Fibroblast of skin of scalp (primary cell): ENCODE measurements at places on chromosomes 3 and 15.

DNA sequence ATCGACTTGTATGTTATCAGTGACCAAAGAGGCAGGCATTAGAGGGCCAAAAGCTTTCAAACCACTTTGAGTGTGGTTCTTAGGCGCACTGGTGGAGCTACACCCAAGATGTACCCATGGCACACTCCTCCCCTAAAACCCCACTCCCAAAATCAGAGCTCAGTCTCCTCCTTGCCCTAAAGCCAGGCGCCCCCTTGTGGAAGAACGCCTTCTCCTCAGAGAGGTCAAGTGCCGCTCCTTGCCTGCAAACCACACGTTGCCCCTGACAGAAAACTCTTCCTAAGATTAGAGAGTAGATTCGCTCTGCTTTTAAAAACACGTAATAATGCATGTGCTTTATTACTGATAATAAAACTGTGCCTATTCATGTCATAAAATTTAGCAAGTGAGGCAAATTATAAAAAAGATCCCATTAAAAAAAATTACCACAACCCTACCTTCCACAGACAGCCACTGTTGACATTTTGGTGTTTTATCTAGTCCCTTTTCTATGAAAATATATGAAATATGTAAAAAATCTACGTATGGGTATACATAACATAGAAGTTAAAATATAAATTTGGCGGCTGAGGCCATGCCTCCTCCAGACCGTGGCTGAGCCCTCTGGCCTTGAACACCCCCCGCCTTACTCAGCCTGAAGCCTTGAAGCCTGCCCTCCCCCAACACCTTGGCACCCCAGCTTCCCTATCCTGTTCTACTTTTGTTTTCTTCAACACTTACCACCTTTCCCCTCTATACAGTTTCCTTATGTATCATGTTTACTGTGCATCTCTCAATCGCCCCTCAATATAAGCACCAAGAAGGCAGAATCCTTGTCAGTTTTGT, 33.5 kb downstream of the BCL2L10 start:
- DNase-seq, result peak; percentile 72

DNA sequence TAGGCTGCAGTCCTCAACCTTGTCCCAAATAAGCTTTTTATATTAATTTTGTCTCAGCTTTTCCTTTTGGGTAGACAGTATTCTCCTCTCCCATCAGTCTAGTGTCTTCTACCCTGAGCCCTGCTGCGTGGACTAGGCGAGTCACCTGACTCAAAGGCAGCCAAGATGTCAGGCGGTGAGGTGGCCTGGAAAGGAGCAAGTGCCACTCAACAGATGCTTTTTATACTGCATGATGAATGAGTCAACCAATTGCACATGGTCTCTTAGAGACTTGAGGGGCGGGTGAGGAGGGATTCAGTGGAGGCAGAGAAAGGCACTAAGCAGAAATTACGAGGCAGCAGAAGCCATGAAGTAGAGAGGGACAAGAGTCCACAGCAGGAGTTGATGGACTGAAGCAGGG, 95.9 kb downstream of the FRMD4B start:
- no peak for DNase-seq

- DNase-seq, result peak; percentile 75
Measured at GRCh38 chr3:66423791-66424190, 77.0 kb downstream of the LRIG1 start.

DNA sequence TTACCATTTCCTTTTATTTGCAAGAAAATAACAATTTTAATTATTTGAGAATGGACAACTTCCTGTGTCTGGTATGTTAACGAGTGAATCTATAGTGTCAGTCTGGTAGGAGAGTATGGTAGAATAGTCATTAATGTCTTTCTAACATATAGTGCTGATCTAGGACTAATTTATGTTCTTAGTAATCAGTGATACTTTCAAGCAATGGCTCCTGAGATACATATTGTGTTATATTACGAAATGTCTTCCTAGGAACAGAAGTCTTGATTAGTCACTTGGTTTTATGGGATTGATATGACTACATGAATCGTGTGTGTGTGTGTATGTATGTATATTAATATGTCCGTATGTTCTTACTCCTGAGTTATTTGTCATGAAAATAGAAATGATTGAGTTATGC, 66.6 kb upstream of the PAQR5 start:
- DNase-seq, result no peak

GRCh38 chr15:57544848-57545480, 46.7 kb upstream of the MYZAP start:
- DNase-seq, result no peak

- peak; percentile 64 for DNase-seq
Measured at GRCh38 chr15:41585127-41586047, 26.4 kb downstream of the TYRO3 start.

GRCh38 chr3:182964179-182964578, 16.2 kb downstream of the DCUN1D1 start:
- DNase-seq, result no peak

GRCh38 chr3:112092496-112093179, 6.4 kb downstream of the C3orf52 start:
- DNase-seq, result peak; percentile 54

DNA sequence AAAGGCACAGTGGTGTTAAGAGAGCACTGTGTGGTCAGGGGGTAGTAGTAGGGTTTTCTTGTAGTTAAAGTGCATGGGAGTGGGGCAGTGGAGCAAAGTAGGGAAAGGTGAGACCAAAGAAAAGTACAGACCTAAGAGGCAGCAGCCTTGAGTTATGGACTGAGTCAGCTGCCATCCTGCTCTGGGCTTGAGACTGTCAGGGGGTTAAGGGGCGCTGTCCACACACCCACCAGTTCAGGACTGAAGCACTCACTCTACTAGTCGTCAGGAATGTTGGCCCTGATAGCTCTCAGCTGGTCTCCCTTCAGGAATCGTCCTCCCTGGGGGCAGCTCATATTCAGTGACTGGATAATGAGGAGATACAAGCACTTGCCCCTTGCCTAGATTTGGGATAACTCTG, 7.9 kb downstream of the CCR4 start:
- DNase-seq, result no peak

DNA sequence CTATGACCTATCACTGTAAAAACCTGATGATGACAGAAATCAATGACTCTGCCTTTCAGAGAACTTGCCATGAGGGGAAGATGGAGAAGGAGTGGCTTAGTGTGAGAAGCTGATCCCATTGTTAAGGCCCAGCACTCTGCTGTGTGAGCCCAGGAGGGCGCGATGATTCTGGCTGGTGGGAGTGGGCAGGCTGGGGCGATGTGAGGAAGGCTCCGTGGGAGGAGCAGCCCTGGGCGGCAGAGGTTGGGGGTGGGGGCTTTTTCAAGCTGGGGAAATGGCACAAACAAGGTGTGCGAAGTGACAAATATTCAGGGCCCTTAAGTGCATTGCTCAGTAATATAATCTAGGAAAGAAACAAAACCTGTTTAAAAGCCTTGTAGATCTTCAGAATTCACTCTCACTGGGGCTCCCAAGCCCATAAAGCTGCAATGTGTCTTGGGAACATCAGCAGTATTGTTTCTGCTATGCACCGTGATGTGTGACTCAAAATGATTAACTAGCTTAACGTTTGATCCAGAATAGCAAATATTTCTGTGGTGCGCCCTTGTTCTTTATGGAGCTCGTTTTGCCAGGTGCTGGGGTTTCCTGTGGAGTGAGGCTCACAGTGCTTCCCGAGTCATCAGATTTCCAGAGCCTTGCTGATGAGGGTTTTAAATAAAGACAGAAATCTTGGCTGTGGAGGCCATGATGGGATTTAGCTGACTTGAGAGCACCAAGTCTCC, 141.0 kb downstream of the CHDH start:
- no peak for DNase-seq

GRCh38 chr3:82462977-82463376, 701.5 kb upstream of the GBE1 start:
- no peak for DNase-seq

DNA sequence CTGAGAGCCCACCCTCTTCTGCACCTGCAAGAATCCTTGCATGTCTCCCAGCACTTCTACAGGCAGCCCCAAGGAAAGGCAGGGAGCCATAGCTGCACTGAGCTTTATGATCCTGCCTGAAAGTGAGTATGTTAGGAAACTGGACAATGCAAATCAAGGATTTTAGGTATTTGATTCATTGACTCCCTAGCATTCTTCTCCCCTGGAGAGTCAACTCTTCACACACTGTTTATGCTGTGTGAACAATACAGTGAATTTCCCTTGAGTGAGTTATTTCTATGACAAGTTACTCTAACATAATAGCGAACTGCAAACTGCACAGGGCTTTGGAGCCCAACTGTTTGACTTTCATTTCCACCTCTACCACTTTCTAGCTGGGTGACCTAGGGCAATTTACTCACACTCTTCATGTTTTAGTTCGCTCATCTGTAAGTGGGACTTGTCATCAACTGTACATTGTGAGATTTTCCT, 96.0 kb upstream of the PHLDB2 start:
- DNase-seq, result no peak

GRCh38 chr3:114714237-114714636, 420.4 kb downstream of the TIGIT start:
- peak; percentile 13 for DNase-seq

DNA sequence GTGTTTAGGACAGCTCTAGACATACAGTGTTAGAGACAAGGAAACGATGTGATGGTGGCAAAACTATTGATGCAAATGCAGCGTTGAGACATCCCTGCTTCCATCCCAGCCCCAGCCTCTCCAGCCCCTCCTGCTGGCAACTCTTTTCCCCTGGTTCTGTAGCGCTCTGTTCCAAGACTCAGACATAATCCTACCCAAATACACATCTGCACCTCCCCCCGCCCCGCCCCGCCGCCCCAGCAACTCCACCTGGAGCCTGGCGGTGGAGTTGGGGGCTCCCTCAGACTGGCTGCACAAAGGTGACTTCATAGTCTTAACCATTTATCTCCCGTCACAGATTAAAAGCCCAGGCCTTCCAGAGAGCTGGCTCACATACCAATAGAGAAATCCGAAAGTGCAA, 7.2 kb upstream of the SEC22A start:
- peak; percentile 20 for DNase-seq

DNA sequence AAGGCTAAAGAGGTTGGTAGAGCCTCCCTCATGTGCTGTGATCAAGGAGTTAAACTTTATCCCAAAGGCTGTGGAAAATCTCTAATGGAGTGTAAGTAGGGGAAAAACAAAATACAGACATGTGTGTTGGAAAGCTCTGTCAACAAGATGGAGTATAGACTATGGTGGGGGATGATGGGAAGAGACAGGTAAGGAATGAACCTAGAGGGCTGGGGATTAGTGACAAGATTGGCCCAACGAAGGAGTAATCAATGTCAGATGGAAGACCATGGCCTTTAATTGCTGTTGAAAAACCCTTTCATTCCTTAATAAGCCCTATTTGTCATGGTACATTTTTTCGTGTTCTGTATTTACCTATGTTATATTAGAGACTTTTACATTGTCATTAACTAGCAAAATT, 278.6 kb downstream of the SQOR start:
- no peak for DNase-seq

- DNase-seq, result peak; percentile 38
Measured at GRCh38 chr3:194327218-194328052, 23.7 kb downstream of the CPN2 start.

DNA sequence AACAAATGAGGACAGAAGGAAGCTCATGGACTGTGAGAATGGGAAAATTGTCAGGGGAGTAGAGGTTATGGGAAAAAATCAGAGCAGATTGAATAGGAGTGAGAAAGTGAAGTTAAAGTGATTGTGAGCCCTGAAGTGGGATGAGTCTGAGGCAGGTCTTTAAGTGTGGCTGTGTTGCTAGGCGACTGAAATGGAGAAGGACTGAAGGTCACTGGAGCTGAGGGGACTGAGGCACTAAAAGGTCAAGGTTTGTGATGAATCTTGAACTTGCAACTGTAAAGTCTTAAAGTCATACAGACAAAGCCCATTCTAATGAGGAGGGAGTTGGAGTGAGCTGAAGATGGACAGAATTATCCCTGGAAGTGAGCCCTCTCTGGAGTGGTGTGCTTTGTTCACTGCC, 518.9 kb downstream of the TUSC7 start:
- DNase-seq, result no peak

DNA sequence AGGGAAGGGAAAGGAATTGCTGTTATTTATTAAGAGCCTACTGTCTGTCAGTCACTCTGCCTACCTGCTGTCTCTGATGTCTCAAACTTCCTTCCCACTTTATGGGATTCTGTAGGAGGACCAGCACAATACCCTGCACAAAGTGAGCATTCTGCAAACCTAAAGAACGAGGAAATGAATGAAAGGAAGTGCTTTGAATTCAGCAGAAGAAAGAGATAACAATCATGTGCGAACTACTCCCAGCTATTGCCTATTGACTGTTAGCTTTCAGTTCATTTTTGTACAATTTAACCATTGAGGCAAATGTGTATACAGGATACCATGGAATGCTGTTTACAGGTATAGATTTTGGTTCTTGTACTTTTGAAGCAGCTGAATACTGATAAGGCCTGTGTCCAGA, 66.8 kb downstream of the CMSS1 start:
- DNase-seq, result no peak

GRCh38 chr3:107884719-107885460, 205.9 kb downstream of the CD47 start:
- DNase-seq, result peak; percentile 99

DNA sequence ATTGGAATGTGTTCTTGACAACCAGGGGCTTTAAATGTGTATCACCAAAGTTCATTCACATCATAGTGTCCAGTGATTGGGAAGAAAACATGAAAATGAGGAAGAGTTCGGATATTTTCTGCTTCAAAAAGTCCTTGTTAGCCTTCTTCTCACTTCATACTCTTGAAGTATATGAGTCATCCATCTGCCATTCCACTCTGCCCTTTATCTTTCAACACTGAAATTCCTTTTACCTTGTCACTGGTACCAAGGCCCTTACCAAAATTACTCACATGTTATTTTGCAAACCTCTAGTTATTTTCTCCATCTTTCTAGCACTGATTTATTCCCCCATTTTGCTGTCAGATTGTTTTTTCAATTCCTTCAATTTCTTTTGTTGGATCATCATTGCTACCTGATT, 32.5 kb downstream of the OR5H15 start:
- no peak for DNase-seq

- no peak for DNase-seq
Measured at GRCh38 chr3:113271594-113272384, 60.4 kb downstream of the BOC start.

- DNase-seq, result peak; percentile 49
Measured at GRCh38 chr15:44033894-44034293, 161.2 kb downstream of the FRMD5 start.

- DNase-seq, result peak; percentile 52
Measured at GRCh38 chr15:45276831-45277230, 24.8 kb downstream of the SLC28A2 start.

- DNase-seq, result peak; percentile 23
Measured at GRCh38 chr3:178562947-178563232, 26.7 kb downstream of the KCNMB2 start.

DNA sequence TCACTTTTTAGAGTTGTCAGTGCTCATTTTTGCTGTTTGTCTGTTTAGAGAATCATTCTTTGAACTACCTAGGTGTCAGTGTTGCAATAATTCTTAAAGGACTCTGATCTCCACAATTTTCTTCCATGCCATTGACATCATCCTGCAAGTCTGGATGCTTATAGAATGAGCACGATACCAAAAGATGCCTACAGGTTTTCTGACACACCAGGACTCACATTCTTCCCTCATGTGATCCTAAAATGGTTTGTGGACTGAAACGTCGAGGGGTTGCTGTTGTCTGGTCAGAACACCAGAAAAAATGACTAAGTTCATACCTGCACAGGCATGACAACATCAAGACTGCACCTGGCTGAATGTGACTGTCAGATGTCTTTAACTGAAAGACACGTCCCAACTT, 95.9 kb downstream of the SEMA5B start:
- DNase-seq, result no peak

GRCh38 chr15:95698951-95699350, 631.5 kb upstream of the NR2F2 start:
- peak; percentile 9 for DNase-seq

- DNase-seq, result peak; percentile 72
Measured at GRCh38 chr15:81939604-81940440, 106.0 kb downstream of the MEX3B start.

GRCh38 chr15:85026304-85027032, 44.8 kb downstream of the PDE8A start:
- no peak for DNase-seq
